A172 (cell line): ENCODE measurements at places on chromosomes 3 and 15.

DNA sequence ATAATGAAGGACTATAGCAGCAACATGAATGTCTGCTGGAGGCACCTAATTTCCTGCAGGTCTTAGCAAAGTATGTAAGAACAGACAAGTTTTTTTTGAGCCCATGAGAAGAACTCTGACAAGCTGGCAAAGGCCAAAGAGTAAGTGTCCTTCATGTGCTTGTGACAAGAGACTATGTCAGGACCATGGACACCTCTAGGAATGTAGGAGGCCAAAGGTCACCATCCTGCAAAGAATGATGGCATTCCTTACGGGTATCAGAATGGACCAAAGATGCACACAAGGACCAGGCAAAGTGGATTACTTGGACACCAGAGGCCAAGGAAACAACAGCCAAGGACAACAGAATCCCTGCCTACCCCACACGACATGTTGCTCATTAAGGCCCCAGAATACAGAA is 858.5 kb upstream of the CFAP20DC start:
- DNase-seq: no peak

DNA sequence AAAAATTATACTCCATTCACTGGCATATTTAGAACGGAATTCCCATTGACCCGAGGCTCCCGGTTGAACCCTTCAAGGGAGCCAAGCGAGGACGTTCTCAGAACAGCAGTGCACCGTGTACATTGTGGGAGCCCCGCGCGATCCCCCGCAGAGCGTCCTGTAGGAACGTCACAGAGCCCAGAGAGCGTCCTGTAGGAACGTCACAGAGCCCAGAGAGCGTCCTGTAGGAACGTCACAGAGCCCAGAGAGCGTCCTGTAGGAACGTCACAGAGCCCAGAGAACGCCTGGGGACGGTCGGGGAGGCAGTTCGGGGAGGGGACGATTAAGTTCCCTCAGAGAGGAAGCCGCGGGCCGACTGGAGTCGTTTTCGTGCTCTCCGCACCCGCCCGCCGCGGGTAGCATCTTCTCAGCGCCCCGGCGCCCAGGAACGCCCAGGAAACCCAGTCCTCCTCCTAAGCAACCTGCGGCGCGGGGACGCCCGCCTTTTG is 506 bp upstream of the ATP1B3 start:
- peak; percentile 53 for DNase-seq

GRCh38 chr3:153111016-153111415 is 51.0 kb upstream of the RAP2B start:
- no peak for DNase-seq

GRCh38 chr3:43327582-43327979 is 41.2 kb downstream of the SNRK start:
- no peak for DNase-seq

- no peak for DNase-seq
Observed at GRCh38 chr3:175257123-175257522, 398.0 kb downstream of the NAALADL2 start.

- no peak for DNase-seq
Observed at GRCh38 chr15:63324770-63325169, 47.4 kb downstream of the APH1B start.

- DNase-seq: peak; percentile 95
Observed at GRCh38 chr15:90681480-90681879, 35.7 kb upstream of the BLM start.

- no peak for DNase-seq
Observed at GRCh38 chr3:170178651-170179050, 2.9 kb downstream of the PHC3 start.

DNA sequence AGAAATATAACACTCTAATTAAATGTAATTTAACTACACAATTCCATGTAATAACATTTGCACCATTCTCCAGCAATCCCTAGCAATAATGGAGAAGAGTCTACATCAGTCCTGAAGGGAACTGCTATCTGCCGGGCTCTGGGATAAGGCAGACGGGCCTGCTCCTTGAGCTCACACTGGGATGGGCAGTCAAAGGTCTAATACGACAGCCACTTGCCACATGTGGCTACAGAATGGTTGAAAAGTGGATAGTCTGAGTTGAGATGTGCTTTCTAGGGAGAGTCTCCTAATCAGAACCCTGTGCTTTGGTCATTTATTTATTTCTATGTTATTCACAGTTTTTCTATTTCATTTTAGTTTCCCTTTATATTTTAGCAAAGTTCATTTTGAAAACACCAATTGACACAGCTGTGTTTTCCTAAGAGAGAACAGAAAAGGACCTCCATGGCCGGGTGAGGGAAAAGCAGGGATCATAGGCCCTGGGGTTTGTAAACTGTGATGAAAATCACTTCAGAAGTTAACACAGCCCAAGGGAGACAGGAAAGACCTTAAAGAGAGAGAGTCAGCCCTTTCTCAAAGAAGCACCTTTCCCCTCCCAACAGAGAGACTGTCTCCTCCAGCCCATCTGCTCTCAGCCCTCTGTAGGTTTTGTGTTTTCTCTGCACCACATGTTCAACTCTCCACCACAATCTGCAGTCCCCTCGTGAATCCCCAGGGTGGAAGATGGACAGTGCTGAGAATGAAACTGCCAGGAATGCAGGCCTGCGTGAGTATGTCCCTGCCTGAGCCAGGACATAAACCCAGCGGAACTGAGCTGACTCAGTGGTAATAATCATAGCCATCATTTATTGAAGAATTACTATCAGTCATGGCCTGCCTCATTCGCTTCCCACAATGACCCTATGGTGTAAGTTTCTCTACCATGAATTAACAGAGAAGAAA is 11.6 kb downstream of the FSIP1 start:
- peak; percentile 27 for DNase-seq

DNA sequence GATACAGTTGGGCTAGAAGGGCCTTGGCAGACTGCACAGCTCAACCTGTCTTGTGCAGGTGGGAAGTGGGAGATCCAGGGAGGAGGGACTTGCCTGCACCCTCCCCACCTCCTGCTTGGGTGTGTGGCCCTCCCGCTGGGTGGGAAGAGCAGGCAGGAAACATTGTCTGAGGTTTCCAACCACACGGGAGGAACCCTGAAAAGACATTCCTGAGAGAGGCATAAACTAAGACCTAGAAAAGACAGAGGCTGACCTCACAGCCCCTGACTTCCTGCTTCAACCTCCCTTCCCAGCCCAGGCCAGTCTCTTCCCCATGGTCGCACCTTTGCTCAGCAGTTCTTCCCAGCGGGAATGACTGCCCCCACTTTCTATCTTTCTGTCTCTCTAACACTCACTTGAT is 46.3 kb upstream of the INSYN1 start:
- peak; percentile 85 for DNase-seq

- peak; percentile 38 for DNase-seq
Observed at GRCh38 chr15:101264011-101264410, 12.2 kb upstream of the CHSY1 start.

DNA sequence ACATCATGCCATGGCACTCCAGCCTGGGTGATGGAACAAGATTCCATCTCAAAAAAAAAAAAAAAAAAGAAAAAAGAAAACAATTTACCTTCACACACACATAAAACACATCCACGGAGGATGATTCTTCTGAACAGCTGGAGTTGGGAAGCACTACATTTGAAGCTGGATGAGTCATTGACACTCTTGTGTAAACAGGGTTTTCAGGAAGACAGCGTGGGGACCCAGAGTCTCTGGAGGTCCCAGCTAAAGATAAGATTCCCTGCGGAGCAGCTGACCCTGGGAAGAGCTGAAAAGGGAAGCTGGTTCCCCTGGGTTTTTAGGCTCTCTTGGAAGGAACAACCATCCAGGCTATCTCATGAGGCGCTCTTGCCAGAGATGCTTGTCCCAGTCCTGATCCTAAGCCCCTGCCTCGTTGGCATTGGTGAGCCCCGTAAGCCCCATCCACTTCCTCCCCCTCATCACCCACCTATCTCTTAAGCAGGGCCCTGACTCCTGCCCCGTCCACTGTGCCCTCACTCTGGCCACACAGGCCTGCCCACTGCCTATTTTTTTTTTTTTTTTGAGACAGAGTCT is 32.0 kb upstream of the FURIN start:
- DNase-seq: peak; percentile 79

- DNase-seq: no peak
Observed at GRCh38 chr3:154745122-154745521, 315.1 kb upstream of the GPR149 start.

DNA sequence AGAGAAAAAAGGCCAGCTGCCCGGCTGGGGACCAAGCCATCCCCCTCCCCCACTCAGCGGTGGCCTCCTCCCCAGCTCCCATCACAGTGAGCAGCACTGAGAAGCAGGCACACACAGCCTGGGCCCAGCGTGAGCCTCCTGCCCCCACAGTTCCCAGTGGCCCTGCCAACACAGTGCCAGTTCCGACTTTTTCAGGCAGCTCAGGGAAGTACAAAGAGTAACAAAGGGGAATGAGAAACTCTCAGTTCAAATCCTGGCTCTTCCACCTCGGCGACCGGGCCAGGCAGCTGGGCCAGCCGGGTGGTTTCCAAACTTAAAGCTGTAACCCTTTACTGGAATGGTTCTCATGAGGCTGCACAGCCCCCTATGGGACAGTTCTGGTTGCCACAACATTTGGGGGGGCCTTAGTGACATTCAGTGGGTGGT is 18.5 kb downstream of the TNK2 start:
- no peak for DNase-seq

DNA sequence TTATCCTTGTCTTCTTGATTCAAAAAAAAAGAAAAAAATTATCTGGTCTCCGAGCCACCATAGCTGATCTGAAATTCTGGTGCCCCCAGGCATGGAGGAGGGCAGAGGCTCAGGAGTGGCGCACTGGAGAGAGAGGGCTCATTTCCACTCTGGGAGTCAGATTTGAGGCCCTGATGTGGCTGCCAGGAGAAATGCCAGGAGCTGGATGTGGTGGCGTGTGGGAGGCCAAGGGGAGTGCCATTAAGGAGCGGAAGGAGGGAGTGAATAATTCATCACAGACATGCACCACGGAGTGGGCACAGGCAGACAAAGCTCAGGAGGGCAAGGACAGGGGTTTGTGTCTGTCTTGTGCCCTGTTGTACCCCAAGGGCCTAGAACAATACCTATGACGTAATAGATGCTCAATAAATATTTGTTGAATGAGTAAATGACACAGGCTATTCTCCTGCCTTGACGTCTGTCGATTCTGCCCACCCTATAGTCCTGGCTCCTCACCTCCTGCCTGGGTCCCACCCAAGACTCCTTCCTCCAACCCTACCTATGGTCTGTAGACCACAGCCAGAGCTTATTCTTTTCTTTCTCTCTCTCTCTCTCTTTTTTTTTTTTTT is 12.0 kb upstream of the GRIP2 start:
- DNase-seq: no peak

DNA sequence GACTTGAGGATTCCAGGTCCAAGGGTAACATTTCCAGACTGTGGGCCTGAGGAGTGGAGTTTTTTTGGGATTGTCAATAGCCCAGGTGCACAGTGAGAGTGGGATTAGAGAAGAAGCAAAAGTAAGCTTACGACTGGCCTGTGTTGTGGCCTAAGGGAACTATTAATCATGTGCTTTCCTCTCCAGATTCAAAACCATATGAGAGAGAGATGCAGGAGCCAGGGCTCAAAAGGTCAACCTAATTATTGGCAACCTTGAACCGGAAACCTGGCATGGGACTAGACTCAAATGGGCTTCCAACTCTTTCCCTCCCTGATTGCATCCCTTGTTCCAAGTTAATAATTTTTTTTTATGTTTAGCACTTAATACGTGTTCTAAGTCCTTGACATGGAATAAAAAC is 242.1 kb upstream of the THRB start:
- no peak for DNase-seq

DNA sequence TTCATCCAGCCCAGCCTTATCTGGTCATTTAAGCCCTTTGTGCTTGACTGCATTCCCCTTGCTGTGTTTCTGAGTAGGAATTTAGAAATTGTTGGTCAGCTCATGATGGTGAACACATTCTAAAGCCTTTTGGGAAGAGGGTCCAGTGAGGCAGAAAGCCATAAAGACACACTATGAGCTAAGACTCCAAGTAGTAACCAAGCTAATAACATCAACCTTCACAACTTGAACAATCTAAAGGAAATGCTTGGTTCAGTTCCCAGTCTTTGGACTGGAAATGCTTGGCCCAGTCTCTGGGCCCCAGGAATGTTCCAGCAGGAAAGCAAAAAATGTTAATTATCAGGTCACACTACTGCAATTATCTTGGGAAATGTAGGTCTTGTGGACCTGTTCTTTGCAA is 7.7 kb downstream of the PLSCR1 start:
- no peak for DNase-seq

- peak; percentile 13 for DNase-seq
Observed at GRCh38 chr3:105334138-105334882, 32.4 kb upstream of the ALCAM start.

DNA sequence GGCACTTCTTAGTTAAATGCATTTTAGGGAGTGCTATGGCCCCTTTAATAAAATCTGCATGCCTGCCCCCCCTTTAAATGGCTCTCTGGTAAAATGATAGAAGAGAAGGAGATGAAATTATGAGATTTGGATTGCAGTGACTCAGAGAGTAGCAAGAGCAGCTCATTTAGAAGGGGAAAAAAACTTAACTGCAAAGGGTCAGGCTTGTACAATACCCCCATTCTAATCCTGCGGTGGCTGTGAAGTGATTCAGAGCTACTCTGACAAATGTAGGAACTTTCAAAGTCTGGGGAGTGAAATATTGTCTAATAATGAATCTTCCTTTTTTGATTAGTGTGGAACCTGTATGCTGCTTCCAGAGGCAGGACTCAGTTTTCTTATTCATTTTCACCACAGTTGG is 44.1 kb upstream of the TBC1D23 start:
- DNase-seq: peak; percentile 13

DNA sequence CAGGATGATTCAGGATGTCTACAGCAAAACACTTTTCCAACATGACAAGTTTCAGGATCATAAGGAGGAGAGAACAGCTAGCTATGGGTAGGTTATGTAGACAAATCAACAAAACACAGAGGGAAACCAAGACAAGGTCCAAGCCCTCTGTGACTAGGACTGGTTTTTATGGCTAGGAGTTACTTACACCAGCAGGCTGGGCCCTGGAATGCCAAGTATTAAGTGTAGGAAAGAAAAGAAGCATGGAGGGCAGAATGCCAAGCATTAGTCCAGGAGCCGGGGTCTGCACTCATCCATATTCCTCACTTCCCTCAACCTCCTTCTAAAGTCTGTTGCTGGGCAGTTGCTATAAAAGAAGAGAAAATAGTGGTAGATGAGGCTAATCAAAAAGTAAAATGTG is 35.3 kb upstream of the PPP2R3A start:
- no peak for DNase-seq

- no peak for DNase-seq
Observed at GRCh38 chr15:99051308-99051707, 43.7 kb upstream of the PGPEP1L start.

- no peak for DNase-seq
Observed at GRCh38 chr3:27209617-27210264, 159.4 kb downstream of the NEK10 start.

- peak; percentile 84 for DNase-seq
Observed at GRCh38 chr15:66851311-66852063, 149.5 kb downstream of the SMAD6 start.

DNA sequence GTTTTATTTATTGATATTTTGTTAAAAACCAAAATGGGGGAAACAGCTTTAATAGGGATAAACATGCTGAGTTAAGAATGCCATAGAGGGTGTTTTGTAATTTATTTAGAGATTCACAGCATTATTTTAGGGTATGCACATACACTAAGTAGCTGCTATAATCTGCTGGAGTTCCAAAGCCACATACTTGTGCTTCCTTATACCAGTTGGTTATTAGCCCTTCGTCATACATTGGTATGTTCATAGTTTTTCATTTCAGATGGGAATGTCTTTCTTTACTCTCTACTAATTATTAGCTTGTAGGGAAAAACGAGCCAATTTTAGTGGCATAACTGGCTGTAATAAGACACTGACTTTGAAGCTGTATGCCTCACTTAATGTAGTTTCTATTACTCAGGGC is 74.9 kb downstream of the PFN2 start:
- no peak for DNase-seq
